ENCODE measurements at places on chromosomes 2 and 18.

DNA sequence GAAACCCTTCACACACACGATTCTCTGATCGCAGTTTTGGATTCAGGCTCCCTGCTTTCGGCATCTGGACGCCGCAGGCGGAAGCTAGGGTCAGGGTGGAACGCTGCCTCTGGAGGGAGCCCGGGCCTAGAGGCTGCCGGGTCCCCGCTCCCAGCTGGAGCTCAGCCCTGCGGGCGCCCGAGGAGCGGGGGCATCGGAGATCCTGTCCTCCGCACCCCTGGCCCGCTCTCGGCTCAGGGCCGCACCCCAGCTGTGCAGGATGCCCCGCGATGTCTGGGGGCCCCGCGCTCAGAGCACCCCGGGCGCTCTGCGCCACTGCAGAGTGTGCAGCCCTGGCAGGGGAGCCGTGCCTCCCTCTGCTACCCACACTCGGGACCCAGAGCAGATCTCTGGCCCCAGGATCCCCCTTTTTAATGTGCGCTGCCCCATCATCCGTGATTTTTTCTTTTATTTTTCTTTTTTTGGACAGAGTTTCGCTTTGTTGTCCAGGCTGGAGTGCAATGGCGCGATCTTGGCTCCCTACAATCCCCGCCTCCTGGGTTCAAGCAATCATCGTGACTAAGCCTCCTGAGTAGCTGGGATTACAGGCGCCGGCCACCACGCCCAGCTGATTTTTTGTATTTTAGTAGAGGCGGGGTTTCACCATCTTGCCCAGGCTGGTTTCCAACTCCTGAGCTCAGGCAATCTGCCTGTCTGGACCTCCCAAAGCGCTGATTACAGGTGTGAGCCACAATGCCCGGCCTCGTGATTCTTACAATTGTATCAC is 54.8 kb upstream of the TUBA3E start:
- no peak for DNase-seq

- DNase-seq, result no peak
These were observed 55.0 kb downstream of the MEP1B start for GRCh38 chr18:32244881-32245280.

DNA sequence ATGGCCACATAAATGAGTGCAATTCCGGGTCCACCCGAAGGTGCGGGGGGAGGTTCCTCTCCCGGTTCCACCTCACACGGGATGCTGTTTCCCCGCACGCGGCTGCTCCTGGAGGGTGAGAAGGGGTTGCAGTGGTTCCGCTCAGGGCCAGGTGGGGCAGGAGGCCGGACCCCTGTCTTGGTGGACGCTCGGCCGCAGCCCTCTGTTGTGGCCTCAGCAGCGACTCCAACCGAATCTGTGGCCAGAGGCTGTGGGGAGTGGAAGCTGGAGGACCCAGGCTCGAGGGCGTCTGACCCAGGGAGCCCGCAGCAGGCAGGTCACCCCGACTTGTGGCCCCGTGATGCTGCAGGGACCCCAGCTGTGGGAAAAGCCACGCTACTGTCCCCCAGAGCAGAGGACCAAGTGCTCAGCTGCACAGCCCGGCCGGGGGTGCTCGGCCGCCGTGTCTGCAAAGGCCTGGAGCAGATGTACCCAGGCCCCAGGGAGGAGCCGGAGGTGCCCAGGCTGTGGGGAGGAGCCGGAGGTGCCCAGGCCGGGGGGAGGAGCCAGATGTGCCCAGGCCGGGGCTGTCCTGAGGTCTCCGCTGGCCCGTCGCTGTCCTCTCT is 83.9 kb downstream of the RTP5 start:
- DNase-seq, result no peak

DNA sequence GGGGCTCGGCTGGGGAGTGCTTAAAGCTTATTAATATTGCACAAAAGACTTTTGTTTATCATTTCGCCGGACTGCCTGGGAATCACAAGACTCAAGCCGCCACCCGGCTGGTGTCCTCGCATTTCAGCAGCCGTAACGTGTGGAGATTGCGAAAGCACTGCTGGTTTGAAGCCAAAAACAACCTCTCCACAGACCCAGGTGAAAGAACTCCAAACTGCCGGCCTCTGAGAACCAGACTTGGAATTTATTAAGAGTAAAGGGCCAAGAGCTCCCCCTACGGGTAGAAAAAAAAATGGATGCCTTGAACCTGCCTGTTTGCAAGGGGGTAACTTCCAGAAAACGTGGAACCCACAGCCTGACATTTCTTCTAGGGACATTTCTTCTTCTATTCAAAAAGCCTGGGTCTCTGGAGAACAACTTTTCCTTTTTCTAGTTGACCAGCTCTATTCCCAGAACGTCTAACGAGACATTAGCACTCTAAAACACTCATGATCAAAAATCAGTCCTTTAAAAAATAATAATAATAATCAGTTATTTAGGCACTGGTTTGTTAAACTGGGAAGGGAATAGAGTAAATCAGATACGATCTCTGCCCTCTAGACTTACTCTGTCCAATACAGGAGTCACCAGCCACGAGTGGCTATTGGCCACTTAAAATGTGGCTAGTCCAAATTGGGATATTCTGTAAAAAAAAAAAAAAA is 216.3 kb downstream of the C1D start:
- DNase-seq, result peak; percentile 96

GRCh38 chr2:171811245-171811628 is 82.8 kb downstream of the SLC25A12 start:
- DNase-seq, result peak; percentile 61

DNA sequence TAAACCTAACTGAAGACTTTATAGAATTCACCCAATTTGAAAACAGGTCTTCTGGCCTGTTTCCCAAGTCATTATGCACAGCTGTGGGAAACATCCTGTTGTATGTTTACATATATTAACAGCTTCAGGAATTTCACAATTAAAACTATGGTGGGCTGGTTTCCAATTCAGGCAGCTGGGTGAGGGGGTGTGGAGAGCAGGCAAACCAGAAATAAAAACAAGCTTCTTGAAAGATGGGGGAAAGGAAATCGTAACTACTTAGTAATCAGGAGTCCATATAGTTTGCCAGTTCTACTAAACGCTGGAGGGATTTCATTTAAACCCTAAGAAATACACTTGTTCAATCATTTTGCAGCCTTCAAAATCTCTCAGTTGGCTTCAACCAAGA is 22.8 kb downstream of the ATP8B1 start:
- peak; percentile 99 for DNase-seq

- DNase-seq, result peak; percentile 14
These were observed 47.0 kb downstream of the REV1 start for GRCh38 chr2:99442837-99443236.

DNA sequence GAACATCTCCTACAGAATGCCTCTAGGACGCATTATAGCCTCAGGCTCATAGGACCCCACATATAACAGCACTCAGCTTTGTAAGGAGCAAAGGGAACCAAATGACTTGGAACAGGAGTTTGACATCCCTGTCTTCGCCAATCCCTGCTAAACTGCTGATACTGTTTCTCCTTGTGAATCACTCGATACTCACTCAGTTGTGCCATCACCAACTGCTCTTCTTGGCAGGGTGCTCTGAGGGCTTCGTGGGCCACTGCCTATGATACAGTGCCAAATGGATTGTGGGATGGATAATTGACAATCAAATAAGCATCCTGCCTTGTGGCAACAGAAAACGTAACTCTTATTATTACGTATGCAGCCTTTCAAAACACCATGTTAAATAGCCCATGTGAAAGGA is 396.3 kb downstream of the RIT2 start:
- no peak for DNase-seq

DNA sequence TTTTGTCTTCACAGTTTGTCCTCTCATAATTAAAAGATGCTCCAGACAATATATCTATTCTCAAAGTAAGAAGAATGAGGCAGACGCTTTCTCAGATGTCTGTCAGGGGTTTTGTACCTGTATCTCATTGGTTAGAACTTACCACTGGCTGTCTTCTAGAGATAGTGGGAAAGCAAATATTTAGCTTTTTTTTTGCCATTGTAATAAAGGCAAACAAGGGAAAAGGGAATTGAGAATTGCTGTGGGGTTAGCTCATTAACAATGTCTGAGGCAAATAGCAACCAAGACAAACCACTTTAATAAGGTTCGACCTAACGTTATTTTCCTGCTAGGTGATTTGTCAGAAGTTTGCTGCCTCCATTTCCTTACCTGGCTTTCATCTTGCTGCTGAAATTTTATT is 30.0 kb downstream of the ZNF638 start:
- DNase-seq, result no peak

GRCh38 chr2:222734703-222735014 is 63.2 kb downstream of the MOGAT1 start:
- no peak for DNase-seq

GRCh38 chr18:9673296-9674251 is 34.5 kb upstream of the RAB31 start:
- peak; percentile 58 for DNase-seq

DNA sequence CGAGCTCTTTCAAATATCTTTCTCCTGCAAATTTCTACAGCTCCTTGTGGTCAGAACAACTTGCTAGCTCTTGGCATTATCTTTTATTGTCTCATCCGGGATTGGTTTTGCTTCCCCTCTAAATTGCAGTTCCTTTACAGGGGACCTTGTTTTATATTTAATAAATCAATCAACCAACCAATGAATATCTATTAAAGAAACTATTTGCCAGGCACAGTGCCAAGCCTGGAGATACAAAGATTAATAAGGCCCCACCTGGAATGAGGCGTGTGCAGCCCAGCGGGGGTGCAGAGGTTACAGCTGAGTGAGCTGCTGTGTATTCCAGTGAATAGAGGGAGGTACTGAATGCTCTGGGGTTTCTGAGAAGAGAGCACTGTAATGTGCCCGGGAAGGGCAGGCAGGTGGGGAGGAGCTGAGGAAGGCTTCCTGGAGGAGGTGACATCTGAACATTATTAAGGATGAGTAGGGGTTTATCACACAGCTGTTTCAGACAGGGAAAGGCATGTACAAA is 51.8 kb downstream of the LIPG start:
- no peak for DNase-seq

- DNase-seq, result no peak
These were observed 12.7 kb downstream of the FBLN7 start for GRCh38 chr2:112150851-112151250.

DNA sequence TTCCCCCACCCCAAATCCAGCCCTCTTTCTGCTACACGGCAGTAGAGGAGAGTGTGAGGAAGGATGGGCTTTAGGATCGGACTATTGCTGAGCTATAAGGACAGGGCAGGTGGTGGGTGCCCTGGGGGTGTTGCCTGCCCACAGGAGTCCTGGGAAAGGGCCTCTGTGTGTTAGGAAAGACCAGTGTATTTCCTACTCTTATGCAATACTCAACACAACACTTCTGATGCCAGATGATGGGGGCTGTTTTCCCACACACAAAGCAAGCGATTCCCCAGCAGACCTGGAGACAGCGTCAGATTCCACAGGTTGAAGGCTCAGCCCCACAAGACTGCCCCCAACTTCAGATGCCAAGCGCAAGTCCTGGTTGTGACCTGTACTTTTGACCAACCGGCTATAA is 91.0 kb upstream of the LCLAT1 start:
- DNase-seq, result no peak

GRCh38 chr18:5107988-5108387 is 89.1 kb downstream of the AKAIN1 start:
- no peak for DNase-seq

GRCh38 chr2:108367014-108367413 is 10.7 kb upstream of the SULT1C4 start:
- DNase-seq, result no peak

DNA sequence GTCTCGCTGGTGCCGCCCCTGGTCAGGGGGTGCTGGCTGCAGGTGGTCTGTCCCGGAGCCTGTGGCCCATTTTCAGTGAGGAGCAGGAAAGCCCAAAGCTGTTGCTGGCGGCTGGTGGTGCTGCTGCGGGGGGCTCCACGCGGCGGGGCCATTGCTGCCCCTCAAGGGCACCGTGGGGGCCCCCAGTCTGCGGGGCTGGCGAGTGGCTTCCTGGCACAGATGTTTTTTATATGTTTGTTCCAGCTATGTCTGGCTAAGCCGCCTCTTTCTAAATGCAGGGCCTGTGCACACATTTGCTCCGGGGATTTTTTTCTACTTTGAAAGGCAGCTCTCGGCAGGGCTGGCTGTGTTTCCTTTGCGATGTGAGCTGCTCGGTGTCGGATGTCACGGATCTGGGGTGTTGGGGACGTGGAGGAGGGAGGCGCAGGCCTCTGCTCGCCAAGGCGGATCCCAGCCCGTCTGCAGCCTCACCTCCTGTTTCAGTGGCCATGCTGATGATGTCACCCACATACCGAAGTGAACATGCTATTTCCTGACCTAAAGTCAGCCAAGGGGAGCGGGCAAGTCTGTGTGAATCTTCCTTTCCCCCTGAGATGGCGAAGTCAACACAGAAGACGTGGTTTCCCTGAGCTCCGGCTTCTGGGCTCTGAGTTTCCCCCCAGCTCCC is 112.0 kb upstream of the CTDP1 start:
- peak; percentile 80 for DNase-seq

- no peak for DNase-seq
These were observed 61.8 kb upstream of the CDC42EP3 start for GRCh38 chr2:37733251-37733650.

- no peak for DNase-seq
These were observed 89.6 kb downstream of the NR4A2 start for GRCh38 chr2:156242874-156243273.

DNA sequence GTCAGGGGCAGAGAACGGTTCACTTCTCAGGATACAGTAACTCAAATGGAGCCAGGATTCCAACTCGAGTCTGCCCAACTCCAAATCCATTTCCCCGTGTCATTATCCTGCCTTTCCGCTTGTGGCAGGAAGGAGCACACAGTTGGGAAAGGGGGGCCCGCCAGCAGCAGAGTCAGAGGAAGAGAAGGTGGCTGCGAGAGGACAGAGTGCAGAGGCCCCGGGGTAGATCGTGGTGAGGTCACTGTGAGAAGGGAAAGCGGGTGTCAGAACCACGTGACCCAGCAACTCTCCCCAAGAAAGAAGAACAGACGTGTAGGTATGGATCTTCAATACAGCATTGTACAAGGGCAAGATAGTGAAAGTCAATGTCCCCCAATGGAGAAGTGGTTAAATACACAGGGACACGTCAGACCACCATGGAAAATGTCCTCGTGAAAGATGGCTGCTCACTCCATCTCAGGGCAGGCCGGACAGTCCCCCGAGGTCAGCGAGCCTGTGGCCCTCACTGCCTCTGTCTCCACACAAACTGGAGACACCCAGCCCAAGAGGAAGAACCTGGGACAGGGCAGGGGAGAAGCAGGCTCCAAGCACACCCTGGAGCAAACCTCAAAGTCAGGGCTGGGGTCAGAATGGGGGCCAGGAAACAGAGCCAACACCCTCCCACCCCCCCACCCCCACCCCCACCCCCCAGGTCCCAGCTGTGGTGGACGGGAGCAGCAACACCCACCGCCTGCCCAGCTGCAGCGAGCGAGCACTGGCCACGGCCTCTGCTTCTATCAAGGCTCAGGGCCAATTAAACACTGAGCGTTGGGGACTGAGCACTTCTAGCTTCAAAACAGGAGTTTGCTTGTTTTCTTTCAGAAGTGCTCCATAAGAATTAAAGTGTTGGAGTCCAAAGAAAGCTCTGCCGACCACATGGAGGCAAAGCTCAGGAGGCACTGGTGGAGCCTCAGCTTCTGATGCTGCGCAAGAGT is 92.7 kb downstream of the EIPR1 start:
- no peak for DNase-seq

- peak; percentile 76 for DNase-seq
These were observed 88.9 kb upstream of the CYP26B1 start for GRCh38 chr2:72236445-72237067.

GRCh38 chr18:5542515-5543035 is 1.2 kb downstream of the EPB41L3 start:
- DNase-seq, result peak; percentile 54
